ENCODE measurements at places on chromosomes 6 and 20. TPM values are rescaled to one million over a fixed set of nuclear protein-coding genes. Genes with fewer than 3 reads are reported as not detected.

Gene HSPA1B
- 59.7 TPM for total RNA-seq

DNA sequence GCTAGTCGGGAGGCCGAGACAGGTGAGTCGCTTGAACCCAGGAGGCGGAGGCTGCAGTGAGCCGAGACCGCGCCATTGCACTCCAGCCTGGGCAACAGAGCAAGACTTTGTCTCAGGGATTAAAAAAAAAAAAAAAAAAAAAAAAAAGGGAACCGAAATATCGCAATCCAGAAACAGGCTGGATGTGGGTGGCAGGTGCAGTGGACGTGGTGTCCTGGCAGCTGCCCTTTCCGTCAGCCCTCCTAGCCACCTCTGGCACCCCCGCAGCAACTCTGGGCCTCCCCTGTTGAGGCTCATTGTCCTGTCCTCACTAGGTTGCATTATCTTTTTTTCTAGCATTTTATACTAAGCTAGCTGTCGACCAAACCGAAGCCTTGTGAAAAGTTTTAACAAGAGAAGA is 113.5 kb downstream of the DTNBP1 start:
- DNase-seq, result no peak

DNA sequence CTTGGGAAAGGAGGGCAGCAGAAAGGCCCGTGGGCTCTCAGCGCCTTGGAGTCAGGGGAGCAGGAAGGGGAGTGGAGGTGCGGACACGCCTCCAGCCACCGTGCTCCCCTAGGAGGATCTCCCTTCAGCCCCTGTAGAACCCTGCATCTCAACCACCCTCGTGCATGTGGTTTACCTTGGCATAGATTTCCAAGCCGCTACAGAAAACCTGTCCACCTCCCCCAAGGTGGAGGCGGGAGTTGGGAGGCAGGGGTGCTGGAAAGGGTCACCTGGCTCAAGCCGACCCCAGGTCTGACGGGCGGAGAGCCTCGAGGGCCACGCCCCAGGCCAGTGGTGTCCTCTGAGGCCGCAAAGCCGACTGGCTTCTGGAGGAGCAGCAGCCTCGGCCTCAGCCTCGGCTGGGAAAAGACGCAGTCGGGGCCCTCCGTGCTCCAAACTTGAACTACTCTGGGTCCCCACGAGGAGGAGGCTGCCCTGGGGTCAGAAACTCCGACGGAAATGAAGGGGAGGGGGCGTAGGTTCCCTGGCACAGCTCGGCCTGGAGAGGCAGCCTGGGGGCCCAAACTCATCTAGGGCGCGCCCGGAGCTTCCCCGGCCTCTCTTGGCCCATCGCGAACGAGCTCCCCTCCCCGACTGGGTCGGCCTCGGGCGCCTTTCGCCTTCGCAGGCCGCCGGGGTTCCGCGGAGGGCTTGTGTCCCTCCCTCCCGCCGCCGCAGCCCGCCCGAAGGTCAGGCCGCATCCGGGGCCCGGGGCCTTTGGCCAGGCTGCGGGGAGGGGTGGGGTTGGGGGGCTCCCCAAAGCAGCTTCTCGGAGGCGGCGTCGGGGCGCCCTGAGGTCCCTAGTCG is 6.3 kb upstream of the FOXF2 start:
- DNase-seq, result no peak

DNA sequence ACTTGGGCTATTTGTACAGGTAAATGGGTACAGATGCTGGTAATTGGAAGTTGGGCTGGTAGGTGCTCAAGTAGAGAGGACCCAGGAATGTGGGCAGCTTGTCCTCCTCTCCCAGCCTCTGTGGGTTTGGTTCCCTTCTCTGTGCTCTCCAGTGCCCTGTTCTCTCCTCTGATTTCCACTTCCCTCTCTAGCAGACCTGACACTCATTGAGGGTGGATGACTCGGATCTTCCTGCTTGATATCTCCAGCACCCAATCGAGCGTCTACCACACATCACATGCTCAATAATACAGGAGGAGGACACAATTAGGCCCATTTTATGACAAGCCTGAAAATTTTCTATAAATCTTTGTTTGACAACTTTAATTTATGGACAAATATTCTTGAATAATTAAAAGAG is 23.7 kb downstream of the CST1 start:
- no peak for DNase-seq

GRCh38 chr6:2426561-2427340 is 181.3 kb upstream of the GMDS start:
- no peak for DNase-seq

- DNase-seq, result no peak
Measured at GRCh38 chr6:134809130-134809529, 140.8 kb downstream of the ALDH8A1 start.

DNA sequence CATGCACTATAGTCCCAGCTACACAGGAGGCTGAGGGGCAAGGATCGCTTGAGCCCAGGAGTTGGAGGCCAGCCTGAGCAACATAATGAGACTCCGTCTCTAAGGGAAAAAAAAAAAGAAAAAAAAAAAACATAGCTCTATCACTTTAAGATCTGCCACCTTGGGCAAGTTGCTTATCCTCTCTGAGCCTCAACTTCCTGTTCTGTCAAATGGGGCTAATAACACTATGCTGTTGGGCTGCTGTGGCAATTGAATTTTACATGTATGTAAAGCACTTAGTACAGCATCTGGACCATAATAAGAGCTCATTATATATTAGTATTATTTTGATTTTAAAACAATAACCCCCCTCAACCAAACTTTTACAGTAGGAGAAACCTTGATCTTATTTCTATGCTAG is 141.5 kb downstream of the ATXN1 start:
- no peak for DNase-seq
